ENCODE measurements at places on chromosomes 7 and 10. TPM values are rescaled to one million over a fixed set of nuclear protein-coding genes. Genes with fewer than 3 reads are reported as not detected.

DNA sequence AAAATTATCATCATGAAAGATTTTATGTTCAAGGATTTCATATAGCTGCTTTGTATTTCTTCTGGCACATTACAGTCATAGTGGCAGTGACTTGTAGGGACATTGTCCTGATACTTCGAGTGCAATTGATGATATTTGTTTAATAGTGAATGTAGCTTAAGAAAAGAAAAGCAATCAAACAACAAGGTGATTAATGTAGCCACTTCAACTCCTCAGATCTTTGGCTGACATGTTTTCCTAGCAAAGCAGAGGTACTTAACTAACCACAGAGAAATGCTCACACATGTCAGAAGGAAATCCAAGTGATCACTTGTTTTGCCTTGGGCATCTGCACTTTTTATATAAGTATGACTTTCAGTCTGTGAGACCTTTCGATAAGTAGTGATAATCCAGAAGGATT, 470.3 kb downstream of the AUTS2 start:
- H3K4me1 ChIP-seq = no peaks in the 10 kb centered on the region
- H3K27me3 ChIP-seq = no peaks in the 10 kb centered on the region
- no peak for DNase-seq
- H3K36me3 ChIP-seq = no peaks in the 10 kb centered on the region
- no peak overlapping the region for H3K27ac ChIP-seq
- H3K4me3 ChIP-seq = no peak overlapping the region

DNA sequence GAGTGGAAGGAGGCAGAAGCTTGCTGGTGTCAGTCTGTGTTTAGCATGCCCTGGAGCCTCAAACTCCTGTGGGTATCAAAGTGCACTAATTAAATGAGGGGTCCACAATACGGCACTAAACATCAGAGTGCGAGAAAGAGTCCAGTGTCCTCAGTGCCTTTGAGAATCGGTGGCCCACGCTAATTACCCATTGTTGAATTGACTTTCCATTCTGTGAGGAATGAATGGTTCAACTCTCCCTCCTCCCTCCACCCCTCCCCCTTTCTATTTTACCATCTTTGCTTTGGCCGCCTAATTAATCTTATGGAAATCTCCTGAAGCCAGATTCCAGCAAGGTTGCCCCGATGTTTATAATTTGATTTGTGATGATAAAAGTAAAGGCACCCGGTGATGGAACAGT, 217.8 kb downstream of the TFEC start:
- no peak for DNase-seq
- no peak overlapping the region for H3K4me3 ChIP-seq
- no peaks in the 10 kb centered on the region for H3K36me3 ChIP-seq
- no peaks in the 10 kb centered on the region for H3K27me3 ChIP-seq

EPDR1 gene
- not detected for total RNA-seq

ANLN gene
- total RNA-seq = 0.56 TPM

All from B cell (primary cell).